ENCODE measurements at places on chromosomes 3 and 15. TPM values are rescaled to one million over a fixed set of nuclear protein-coding genes. Genes with fewer than 3 reads are reported as not detected.
A peak's percentile ranks its signal among the peaks of the same experiment; 100 is the strongest.

- no peak for DNase-seq
Observed at GRCh38 chr15:80426316-80426715, 22.1 kb downstream of the ARNT2 start.

DNA sequence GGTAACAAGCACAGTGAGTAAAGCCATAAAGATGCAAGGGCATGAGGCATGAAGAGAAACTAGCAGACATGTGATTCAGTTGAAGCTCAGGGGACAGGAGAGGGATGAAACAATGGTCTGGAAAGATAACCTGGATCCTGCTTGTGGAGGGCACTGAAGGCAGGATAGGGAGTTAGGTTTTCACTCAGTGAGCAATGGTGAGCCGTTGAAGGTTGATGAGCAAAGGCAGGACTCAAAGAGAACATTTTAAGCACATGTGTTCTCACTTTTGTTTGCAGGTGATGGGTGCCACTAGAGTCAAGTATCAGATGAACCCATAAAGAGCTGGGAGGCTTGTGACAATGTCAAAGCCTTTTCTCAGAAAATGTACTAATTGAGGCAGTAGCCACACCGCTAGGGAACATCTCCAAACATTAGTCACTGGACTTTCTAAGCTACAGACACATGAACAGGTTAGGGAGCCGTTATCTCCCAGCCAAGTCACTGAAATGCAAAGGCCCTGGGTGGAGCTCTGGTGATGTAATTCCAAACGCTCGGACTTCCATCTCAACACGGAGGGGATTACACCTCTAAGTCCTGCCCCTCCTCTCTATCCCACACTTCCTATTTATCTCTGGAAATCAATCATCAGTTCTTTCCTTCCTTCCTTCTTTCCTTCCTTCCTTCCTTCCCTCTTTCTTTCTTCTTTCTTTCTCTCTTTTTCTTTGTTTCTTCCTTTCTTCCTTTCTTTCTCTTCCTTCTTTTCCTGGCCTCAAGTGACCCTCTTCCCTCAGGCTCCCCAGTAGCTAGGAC, 22.7 kb downstream of the KLHL6 start:
- no peak for DNase-seq

NR2E3 gene
- total RNA-seq: 0.43 TPM

GRCh38 chr3:83946049-83946448, 1012.7 kb upstream of the CADM2 start:
- no peak for DNase-seq

DNA sequence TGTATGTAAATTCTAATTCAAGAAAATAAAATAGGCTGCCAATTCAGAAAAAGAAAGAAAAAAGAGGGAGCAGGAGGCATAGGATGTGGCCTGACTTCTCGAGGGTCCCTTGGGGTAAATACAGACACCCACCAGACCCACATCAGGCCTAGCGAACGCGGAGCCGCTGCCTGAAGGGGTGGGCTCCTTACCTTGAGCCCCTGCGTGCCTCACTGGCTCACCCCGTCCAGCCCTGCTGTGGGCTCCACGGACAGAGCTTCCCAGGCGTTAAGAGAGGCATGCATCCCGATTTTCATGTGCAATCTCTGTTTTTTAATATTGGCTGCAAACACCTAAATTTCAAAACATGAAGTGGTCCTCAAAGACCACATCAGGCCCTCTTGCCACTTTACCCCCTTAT, 257.8 kb downstream of the PLCL2 start:
- DNase-seq: peak; percentile 24

DNA sequence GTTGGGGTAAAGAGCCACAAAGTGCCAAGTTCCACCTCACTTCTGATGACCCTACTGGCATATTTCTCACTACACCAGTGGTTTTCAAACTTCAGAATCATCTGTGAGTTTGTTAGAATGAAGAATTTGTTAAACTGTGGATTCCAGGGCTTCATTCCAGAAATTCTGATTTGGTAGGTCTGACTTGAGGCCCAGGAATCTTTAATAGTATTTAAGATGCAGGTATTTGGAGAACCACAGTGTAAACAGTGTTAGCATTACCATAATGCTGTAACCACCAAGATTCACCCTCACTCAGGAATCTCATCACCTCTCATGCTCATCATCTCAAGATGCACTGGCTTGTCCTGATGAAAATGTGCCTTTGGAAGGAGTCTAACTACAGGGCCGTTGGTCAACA, 6.0 kb downstream of the KCNMB3 start:
- no peak for DNase-seq

DNA sequence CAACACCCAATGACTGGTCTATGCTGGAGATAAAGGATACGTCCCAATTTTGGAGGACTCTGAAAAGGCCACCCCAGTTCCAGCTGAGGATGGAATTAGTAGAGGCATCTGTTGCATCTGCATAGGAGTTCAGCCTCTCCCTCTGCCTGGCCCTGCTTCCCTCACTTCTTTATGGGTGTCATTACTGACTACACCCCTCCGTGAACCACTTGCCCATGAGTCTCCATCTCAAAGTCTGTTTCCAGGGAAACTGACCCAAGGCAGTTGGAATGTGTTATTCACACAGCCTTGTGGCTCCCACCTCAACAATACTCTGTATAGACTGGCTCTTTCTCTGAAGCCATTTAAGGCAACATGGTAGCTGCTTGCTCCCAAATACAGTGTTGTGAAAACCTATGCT, 21.4 kb upstream of the PCOLCE2 start:
- no peak for DNase-seq

DNA sequence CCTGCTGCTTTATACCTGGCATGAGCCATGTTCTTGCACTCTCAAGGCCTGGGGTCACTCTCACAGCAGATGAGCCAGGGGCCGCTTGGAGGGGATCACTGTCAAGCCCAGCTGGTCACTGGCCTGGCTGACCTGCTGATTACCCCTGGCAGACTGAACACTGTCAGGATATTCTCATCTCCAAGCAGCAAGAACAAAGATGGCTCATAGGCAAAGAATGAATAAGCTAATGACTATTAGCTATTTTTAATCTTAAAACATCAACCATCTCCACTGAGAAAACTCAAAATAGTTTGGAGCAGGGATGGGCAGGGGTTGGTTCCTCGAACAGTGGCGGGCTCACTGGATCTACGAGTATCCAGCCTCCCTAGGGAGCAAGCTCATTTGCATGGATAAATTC, 64.4 kb upstream of the ACAN start:
- no peak for DNase-seq

UBA3 gene
- 65.8 TPM for total RNA-seq

DNA sequence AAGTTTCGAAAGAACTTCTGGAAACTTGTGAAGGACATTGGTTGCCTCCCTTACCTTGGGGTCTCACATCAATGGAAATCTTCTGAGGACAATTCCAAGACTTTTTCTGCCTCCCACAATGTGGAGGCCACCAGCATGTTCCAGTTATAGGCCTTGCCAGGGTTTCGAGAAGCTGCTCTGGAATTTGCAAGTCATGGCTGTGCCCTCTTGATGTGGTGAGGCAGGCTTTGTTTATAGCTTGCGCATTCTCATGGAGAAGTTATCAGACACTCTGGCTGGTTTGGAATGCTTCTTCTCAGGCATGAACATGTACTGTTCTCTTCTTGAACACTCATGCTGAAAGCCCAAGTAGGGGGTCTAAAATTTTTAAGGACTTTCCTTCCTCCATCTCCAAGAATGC, 4.1 kb downstream of the CXCR6 start:
- DNase-seq: no peak

DNA sequence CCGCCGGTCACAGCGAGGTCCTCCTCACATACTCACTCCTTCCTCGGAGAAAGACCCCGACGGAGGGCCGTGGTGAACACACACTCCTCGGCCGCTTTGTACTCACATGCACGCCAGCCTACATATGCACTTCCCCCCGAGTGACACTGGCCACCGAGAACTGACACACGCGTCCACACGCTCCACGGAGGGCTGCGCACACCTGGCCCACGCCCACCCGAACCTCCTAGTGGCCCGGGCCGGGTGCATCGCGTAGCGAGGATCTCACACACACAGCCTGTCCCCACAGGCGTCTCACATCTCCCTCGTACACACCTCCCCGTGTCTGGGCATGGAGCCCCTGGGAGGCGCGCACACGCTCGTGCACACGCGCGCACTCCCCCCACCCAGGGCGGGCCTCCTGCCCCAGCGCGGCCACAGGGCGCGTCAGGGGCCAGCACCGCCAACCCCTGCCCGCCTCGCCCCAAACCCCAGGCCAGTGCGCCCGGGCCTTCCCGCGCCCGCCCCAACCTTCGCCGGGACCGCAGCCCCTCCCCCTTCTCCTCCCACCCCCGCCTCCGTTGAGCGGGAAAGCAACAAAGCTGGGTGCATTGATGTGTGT, 411 bp upstream of the C3orf70 start:
- peak; percentile 8 for DNase-seq

- DNase-seq: no peak
Observed at GRCh38 chr3:41522612-41523011, 323.3 kb downstream of the CTNNB1 start.

Data from adrenal gland (tissue), 19 donors.